ENCODE measurements at places on chromosomes 2 and 18.

DNA sequence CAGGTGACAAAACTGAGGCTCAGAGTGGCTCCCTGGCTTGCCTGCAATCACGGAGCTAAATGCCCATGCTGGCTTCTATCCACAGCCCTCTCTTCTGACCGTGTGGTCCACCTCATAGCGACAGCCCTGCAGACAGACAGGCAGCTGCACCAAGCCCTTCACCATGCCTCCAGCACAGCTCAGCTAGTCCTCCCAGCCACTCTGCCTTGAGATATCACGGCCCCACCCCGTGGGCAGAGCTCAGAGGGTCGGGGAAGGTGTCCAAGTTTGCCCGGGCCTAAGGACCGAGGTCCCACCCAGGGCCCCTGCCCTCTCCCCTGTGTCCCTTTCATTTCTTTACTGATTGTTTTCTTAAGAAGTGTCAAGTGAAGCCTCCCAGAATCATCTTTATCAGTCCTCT lies 128.2 kb upstream of the GLI2 start:
- DNase-seq: no peak

DNA sequence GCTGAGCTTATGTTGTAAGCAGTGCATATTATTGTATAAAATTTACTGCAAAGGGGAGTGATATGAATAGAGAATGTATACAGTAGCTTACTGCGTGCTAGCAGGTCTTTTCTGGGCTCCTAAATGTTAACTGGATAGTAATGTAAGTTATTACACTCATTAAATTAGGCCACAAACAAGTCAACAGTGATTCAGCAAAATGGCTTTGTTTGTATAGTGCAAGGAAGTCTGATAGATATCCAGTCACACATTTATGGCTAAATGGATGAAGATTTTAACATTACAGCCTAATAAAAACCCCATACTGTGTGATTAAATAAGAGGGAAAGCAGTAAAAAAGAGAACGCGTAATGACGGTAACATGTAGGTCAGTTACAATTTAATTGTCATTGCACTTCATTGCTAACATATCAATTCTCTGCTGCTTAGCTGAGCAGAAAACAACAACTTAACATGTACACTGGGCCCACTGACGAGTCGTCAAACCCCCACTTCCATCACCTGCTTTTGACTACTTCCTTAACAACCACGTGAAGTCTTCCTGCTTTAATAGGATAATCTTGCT lies 665.0 kb upstream of the FANCL start:
- no peak for DNase-seq

DNA sequence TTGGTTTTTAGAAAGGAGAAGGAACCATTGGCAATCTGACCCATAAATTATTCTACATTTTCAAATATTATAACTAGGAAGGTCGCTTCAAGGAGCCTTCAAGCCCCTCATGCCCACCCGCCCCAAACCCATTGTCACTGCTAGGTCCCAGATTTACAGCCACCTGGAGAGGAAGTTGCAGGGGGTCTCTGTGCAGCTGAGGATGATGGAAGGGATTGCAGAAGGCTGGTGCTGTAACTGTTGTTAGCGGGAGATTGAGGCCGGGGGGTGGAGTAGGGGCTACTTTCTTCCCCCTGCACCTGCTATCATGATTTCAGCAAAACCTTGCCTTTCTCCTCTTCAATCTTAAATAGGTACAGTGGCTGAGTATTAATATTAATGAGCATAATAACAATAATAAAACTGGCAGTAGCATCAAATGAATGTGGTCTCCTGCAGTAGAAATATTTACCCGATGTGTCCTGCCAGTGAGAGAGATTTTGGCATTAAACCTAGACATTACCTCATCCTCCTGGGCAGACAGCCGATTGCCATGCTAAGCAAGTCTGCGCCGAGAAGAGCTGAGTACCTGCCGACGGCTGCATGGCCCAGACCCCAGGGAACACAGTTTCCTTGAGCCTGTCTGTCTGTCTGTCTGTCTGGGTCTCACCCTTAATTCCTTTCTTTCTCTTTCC lies 225.4 kb downstream of the FAM210A start:
- no peak for DNase-seq

GRCh38 chr2:54164106-54164505 lies 48.7 kb downstream of the ACYP2 start:
- DNase-seq: no peak

DNA sequence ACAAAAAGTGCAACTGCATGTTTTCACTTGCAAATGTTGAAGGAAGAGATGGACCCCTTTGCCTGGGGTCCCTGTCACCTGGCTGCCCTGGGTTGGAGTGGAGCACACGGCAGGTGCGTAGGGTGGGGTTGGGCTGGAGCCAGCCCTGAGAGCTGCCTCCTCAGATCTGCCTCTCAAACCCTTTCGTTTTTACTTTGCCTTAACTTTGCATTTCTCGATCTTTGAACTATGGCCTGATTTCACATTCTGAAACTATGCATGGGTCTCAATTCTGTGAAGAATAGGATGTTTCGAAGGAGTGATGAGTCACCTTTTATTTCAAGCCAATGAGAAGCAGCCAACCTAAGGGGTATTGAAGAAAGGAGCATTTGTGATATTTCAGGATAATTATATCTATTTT lies 132.8 kb downstream of the ACOXL start:
- DNase-seq: no peak

DNA sequence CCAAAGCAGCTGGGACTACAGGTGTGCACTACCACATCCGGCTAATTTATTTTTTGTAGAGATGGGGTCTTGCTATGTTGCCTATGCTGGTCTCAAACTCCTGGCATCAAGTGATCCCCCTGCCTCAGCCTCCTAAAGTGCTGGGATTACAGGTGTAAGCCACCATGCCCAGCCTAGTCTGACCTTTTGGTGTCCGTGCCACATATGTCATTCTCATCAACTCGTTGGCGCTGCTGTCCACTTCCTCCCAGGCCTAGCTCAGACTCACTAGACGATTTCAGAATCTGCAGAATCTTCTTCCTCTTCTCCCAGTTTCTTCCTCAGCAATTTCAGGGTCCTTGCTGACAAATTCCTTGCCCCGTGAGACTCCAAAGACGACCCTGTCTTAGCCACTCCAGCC lies 39.8 kb upstream of the DNMT3A start:
- DNase-seq: no peak

GRCh38 chr2:112772911-112773475 lies 8.6 kb upstream of the CKAP2L start:
- DNase-seq: no peak

DNA sequence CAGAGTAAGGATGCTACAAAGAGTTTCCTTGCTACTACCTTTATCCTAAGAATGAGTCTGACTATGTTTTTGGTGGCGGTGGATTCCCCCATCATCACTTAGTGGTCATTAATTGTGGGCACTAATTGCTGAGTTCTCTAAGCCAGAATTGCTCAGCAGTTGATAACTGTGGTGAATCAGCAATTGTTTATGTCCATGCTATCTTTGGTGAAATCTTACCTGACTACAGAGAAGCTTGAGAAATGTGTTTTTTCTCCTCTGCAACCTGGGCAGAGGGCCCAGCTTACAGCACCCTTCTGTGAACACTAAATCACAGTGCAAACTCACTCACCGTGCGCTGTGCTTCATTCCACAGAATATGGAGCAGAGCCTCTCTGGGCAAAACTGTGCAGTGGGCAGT lies 683.6 kb downstream of the CNTNAP5 start:
- no peak for DNase-seq

DNA sequence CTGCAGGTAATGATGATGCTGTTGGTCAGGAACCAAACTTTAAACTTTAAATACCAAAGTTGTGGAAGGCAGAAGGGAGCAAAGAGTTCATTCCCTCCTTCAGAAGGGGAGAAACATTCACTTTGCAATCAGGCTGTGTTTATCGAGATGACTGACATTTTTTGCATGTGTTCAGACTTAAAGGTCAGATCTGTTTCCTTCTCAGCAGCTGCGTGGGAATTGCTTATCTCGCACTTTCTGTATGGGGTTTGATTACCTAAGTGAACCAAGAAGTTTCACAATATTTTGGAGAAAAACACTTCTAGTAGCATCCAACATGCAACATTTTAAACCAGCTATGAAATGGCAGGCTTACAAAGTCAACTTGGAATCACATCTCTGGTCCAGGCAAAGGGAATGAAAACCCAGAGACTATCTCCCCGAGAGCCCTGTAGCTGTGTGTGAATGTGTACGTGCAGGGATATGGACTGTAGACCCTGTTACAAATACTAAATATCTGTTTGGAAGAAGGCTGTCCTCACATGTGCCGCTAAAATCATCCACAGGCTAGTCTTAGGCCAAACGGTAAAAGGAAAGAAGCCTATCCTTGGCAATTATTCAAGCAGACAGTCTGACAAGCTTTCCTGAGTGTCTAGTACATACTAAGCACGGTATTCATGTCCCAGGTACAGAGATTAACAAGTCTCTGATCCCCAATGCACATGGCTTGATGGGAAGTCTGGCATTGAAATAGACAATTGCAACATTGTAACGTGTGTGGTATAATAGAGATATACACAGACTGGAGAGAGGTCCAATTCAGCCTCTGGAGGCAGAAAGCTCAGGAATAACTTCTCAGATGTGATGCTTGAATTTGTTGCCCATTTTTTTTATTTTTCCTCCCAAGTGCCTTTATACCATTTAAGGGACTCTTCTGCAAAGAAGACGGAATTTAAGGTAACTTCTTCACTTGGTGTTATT lies 483.1 kb downstream of the DPP10 start:
- no peak for DNase-seq

DNA sequence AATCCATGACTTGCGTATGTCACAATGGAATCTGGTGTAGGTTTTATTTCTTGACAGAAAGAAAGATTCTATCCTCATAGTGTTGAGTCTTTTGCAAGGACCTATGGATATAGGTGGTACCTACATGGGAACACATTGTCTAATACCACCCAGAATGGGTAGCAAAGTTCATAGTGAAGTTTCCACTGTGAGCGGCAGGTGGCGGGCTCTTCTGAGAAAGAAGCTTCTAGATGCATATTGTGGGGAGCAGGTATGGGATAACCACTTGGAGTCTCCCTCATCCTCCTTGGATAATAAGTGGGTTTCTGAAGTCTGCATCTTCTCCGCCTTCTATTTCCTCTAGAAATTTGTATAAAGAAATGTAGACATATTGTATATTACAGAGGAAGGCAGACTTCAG lies 44.9 kb downstream of the LINC00305 start:
- DNase-seq: no peak

GRCh38 chr2:222280795-222281194 lies 18.0 kb downstream of the PAX3 start:
- DNase-seq: no peak

- no peak for DNase-seq
Observed at GRCh38 chr2:152448606-152449005, 113.6 kb downstream of the FMNL2 start.

- DNase-seq: no peak
Observed at GRCh38 chr2:216426166-216426777, 14.0 kb downstream of the SMARCAL1 start.

GRCh38 chr2:96164459-96165184 lies 19.4 kb upstream of the DUSP2 start:
- DNase-seq: no peak

DNA sequence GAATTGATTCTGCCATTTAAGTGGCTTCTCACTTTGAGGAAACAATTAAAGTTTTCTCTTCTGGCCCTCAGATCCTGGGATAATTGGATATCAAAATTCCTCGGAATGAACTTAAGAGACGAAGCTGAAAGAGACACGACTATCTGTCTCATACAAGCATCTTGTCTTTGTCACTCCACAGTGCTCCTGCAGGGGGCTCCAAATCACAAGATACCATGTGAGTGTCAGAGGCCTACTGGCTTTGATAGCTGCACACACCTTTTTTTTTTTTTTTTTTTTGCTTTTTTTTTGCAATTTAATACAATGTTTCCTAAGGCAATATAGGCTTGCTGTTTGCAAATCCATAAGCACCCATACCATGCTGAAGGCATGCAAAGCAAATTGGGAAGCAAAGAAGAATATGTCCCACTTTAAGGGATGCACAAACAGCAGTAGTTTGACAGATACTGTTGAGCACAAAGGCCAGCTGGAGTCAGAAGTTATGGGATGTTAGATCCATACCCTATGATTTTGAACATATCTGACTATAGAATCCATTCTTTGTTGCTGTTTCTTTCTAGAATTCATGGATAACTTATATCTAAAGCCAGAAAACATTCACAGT lies 109.0 kb upstream of the CBLN2 start:
- no peak for DNase-seq

DNA sequence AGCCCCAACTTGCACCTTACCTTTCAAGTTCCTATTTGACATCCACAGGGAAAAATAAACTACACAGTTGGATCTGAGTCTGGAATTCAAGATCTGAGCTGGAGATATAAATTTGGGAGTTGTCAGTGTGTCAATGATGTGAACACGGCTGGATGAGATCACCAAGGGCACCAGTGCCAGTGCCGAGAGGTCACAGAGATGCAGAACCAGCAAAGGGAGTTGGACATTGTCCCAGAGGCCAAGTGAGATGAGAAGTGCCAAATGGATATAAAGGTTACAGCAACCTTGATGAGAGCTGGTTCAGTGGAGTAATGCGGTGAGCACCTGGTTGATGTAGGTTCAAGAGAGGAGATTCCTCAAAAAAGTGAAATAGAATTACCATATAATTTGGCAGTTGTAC lies 24.8 kb downstream of the LRRFIP1 start:
- no peak for DNase-seq
